ENCODE measurements at places on chromosomes 16 and 17.

- no peak for DNase-seq
These were observed 48.2 kb upstream of the MEIOC start for GRCh38 chr17:44607836-44608690.

DNA sequence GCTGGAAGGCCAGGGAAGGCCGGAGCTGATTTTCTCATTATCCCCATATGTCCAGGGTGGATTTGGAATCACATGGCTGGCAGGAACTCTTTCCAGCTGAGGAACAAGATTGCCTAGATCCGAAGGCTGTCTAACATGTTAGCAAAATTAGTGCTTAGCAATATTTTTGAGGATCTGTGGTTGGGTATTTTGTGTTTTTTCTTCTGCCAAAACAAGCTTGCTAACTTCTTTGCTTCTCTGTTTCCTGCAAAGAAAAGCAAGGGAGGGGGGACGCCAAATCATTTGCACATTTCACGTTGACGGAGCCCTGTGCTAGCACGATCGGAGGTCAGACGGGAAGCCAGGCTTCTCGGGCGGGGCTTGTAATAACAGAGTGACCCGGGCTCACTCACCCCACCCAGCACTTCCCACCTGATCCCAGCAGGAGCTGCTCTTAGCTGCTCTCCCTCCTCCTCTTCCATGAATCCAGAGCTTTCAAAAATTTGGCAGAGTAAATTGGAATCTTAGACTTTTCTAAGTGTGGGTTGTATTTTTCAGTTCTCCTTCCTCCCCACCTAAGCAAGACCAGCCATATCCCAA, 33.3 kb upstream of the FOXF1 start:
- no peak for DNase-seq

GRCh38 chr16:73183611-73184092, 135.7 kb upstream of the ZFHX3 start:
- no peak for DNase-seq

GRCh38 chr17:45918241-45918745, 23.9 kb downstream of the MAPT start:
- no peak for DNase-seq

DNA sequence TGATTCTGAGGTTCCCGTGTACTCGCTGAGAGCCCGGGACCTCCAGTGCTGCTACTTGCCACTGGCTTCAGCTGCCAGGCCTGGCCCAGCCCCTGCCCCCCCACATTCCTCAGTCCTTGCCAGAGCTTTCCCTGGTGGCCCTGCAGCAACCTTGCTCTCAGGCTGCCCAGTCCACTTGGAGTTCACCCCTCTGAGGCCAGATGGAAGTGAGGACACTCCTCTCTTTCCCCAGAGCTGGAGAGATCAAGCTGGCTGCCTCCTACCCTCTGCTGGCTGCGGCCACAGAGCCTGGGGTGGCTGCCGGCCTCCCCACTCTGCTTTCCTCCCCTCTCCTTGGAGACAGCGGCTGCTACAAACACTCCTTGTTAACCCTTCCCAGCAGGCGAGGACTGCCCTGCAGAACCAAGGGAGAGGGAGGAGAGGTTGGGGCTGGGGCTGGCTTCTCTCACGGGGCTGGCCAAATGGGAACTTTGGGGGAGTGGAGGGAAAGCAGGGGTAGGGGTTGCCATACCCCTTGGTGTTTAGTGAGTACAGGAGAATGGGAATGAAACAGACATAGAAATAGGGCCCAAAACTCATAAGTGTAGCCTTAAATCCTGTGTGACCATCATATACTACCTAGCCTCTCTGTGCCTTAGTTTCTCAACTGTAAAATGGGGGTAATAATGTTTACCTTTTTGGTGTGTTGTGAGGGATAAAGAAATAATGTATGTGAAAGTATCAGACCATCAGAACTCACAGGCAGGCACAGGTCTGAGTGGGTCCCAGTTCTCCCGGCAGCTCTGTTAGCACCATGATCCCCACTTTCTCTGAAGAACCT, at the start of gene GAS2L2:
Gene GAS2L2 (minus strand): TSS at position 295 of the 820 bp plus-strand sequence. CDS start 389 bp downstream, outside the sequence.
- no peak for DNase-seq

DNA sequence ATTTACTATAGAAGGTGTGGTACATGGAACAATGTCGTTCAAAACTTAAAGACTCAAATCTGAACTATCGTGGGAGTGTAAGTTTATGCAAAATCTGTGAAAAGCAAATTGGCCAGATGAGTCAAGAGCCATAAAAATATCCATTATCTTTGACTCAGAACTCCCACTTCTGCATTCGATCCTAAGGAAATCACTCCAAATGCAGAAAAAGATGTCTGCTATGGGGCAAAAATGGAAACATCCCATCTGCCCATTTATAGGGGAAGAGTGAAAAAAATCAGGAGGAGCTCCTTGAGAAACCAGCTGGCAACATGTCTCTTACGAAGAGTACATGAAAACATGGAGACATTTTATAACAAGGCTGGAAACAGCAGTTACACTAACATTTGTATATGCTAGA, 43.6 kb upstream of the CCDC182 start:
- DNase-seq: no peak

DNA sequence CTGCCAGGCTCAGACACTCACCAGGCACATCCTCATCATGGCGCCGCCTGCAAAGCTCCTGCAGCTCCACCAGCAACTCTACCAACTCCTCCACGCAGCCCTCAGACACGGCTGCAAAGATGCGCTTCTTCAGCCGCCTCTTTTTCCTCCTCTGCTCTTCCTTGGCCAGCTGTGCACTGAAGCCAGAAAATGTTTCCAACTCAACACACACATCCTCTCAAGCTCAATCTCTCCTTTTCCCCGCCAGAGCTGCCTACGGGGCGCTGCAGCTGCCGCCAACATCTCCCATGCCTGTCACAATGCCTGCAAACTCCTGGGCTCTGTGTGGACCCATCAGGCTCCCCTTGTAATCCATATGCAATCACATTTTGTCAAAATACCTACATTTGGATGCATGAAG, 14.2 kb downstream of the TRPV3 start:
- DNase-seq: no peak

- DNase-seq: peak; percentile 22
These were observed 52.8 kb downstream of the SDK2 start for GRCh38 chr17:73591296-73592078.

- no peak for DNase-seq
These were observed 74.0 kb upstream of the SIAH1 start for GRCh38 chr16:48459167-48459566.

- DNase-seq: no peak
These were observed 311.0 kb upstream of the TNRC6C start for GRCh38 chr17:77647531-77647930.

GRCh38 chr16:50197582-50197981, 44.5 kb downstream of the TENT4B start:
- DNase-seq: no peak

Data from activated naive CD4-positive, alpha-beta T cell treated with Interleukin-2 at 50 U/mL for 16 hours (primary cell).